ENCODE measurements at places on chromosomes 4 and X.

DNA sequence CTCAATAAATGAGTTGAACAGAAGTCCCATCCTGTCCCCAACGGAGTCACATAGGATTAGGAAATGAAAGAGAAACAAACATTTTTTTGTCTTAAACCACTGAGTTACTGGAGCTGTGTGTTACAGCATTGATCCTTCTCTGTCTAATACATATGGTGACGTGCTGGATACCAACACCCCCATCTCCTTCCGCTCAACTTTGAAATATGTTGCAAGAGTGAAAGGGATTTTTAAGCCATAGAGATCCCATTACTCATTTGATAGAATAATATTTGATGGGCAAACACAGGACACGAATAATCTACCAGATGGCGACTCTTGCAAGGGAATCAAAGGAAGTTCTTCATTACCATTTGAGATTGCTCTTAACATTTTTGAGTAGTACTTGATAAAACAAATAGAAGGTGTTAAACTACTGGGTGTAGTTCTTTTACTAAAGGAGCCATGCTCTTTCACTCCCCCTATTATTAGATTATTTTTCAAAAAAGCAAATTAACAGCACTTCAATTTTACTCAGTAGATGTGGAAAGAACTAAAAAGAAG is 140.5 kb downstream of the PACRGL start:
- no peak for DNase-seq

GRCh38 chr4:146194212-146194611 is 18.7 kb downstream of the LSM6 start:
- DNase-seq: no peak

GRCh38 chr4:39933671-39934590 is 43.8 kb downstream of the PDS5A start:
- DNase-seq: no peak

GRCh38 chrX:125405339-125405738 is 85.7 kb downstream of the TEX13C start:
- no peak for DNase-seq

DNA sequence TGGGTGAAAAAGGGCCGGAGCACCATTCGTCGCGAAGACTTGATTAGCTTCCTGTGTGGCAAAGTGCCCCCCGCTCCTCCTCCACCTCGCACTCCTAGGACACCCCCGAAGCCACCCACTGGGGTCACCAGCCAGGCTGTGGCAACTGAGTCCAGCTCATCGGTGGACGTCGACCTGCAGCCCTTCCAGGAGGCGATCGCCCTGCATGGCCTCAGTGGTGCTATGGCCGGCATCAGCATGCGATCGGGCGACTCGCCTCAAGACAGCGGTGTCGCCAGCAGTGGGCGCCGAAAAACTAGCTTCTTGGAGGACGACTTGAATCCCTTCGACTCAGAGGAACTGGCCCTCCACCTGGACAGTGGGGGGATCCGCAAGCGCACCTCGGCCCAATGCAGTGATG is 126.8 kb upstream of the CXorf66 start:
- DNase-seq: no peak

- DNase-seq: no peak
Observed at GRCh38 chr4:8185295-8185694, 13.8 kb upstream of the SH3TC1 start.

DNA sequence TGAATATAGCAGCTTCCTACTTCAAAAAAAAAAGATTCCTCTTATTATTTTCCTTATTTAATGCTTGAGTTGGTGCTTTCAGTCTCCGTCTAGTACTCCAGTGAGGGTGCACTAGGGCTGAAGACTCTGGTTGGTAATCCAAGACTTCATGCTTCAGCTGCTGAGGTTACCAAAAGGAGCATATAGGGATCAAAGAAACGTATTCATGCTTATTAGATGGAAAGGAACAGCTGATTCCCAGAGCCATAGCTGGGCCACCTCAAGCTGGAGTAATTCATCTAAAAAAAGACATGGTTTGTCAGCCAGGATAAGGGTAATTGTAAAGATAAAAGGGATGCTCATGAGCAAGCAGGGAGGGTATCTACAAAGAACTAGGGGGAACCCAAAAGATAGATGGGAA is 131.7 kb upstream of the FAM47B start:
- DNase-seq: no peak

- DNase-seq: no peak
Observed at GRCh38 chr4:74450298-74450683, 5.4 kb downstream of the AREG start.

DNA sequence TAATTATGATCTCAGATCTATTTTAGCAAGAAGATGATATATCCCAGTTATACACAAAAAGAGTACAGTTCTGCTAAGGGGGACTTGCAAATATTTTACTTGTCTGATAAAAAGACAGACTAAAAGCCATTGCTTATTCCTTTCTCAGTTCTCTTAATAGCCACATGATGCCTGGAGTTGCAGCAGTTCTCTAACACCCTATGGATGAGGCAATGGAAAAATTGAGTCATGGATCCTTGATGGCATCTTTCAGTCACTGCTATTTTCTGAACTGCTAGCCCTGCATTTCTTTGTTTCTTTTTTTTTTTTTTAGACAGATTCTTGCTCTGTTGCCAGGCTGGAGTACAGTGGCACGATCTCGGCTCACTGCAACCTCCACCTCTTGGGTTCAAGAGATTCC is 1956.7 kb downstream of the C4orf33 start:
- no peak for DNase-seq

DNA sequence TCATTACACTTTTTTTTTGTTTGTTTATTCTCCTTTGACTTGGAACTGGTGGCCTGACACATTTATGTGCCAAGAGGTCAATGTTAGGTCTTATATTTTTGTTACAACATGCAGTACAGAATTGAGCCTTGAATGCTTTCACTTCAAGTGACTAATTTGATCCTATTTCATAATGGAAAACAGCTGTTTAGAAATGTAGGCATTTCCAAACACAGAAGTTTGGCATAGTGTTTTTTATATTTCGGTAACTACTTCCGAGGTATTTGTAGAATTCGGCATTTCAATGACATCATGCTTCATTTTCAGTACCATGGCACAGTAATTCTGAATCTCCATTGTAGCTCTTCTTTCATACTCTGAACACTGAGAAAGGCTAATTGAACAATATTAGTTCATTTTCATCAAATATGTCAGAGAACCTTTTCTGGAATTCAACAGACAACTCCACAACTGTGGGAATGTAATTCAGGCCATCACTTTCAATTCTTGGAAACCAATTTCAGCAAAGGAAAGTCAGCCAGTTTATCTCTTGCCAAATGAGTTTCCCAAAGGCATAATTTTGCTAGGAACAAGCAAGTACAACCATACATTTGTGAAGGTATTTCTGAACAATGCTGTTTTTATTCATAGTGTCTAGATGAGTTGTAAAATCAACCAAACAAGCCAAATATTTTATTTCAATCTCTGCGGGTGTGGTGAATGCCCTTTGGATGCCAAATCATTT is 11.4 kb downstream of the FAM120C start:
- DNase-seq: no peak

DNA sequence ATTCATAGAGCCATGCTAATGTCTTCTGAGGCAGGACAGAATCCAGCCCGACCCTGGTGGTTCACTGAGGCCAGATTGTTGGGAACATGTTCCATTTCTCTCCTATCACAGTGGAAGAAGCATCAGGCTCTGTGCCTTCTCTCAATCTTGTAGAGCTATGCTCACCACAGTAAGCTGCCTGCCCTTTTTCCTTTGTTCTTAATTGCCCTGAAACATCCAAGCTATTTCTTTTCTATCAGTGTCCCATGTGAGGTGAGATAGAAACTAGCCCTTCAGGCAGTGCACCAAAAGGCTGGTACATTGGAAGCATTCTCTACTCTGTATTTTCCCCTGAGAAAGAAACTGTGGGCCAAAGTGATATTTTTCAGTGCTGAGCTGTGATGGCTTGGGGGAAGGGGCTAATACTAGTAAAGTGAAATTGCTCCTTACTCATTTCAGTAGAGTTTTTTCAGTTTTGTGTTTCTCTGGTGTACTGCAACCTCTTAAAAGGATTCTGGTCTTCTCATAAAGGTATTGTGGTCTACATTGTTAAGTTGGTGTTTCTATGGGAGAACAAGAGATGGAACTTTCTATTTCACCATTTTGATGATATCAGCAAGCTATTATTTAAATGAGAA is 611.2 kb downstream of the RPA4 start:
- no peak for DNase-seq

DNA sequence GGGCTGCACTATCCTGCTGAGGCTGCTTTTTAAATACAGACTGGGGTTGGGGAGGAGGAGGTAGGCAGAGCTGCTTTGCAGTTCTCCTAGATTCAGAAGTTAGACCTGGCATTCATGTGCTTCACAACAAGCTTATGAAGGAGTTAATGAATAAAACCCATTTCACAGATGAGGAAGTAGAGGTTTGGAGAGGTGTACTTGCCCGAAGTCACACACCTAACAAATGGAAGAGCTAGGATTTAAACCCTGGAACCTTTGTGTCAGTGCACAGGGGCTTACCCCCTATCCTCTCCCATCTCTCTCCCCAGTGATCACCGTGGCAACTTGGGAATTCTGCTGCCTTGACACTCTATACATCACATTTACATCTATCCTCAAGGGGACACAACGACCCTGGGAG is 3.6 kb upstream of the MTM1 start:
- DNase-seq: no peak

DNA sequence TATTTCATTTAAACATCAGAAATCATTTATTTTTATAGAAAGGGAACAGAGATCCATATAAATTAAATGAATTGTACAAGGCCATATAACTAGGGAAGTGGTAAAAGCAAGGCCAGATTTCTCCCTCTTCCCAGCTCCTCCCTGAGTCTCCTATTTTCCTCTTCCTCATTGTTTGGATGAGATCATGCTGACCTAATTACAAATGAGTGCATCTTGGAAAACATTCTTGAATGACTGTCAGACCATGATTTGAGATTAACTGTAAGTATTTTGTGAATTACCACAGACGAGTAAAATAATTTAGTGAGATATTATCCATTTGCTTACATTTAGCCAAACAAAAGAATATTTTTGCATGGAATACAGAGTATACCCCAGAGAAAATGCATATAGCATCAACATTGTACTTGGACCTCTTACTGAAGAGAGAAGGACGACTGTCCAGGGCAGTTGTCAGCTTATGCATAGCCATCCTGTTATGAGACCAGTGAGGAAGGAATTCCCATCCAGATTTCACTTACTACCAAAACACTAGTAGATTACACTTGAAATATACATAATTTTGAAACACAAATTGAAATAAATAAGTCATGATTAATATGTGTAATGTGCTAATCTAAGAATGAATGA is 47.3 kb downstream of the SLAIN2 start:
- DNase-seq: no peak

- no peak for DNase-seq
Observed at GRCh38 chr4:14196131-14196530, 568.6 kb upstream of the BOD1L1 start.

- DNase-seq: no peak
Observed at GRCh38 chrX:110755611-110756010, 40.0 kb downstream of the CHRDL1 start.

DNA sequence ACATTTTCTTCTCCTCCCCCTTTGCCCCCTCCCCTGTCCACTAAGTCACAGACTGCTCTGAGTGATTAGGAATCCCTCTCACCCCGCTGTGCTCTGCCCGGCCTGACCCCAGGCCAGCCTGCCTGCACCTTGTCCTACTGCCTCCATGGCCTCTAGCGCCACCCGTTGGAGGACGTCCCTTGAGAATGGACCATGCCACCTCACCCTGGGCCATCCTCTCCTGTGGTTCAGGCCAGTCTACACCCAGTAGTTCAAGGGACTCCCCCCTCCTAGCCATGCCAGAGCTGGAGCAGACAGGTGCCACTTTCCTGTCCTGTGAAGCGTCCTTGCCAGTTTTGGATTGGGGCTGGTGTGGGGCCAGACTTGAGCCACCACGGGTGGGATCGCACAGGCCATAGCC is 9.7 kb upstream of the IRAK1 start:
- no peak for DNase-seq

DNA sequence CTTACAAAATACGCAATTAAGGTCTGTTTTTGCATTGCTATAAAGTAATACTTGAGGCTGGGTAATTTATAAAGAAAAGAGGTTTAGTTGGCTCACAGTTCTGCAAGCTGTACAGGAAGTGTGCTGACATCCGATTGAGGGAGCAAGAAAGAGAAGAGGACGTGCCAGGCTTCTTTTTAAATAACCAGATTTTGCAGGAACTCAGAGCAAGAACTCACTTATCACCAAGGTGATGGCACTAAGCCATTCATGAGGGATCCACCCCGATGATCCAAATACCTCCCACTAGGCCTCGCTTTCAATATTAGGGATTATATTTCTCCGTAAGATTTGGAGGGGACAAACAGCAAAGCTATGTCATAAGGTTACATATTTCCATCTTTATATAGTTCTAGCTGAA is 456.7 kb downstream of the GLUD2 start:
- DNase-seq: no peak

- DNase-seq: no peak
Observed at GRCh38 chrX:43604753-43605152, 51.3 kb upstream of the MAOA start.

DNA sequence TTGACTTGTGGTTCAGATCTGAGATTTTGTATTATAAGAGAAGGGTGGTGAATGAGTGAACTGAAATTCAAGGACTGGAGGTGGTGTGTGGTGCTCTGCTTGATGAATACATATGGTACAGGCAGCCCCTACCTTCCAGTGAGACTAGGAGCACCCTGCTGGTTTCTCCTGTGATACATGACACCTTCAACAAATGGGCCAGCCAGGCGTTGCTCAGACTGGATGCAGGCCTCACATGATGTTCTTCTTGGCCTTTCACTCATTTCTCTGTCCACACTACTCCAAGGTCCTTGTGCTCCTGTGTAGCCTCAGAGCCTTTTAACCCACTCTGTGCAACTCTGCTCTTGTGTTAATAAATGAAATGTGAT is 67.2 kb downstream of the FNIP2 start:
- DNase-seq: no peak

DNA sequence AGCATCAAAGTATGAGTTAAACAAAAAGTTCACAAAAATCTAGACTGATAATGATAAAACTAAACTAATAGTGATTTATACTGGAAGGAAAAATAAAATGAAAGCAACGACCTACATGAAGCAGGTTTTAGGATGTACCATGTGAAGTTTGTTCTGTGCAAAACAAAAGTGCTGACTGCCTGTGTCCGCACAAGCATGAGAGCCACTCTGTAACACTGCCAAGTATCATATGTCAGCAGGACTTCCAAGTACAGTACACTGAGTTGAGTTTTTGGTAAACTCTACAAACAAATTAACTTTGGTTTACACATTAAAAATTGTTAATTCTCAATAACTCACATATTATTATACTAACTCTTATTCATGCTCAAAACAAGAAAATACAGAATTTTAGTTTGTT is 459.0 kb downstream of the PDGFC start:
- DNase-seq: no peak

All from NCI-H2227 treated with DMSO at 0.1 percent for 48 hours (cell line).